Progenitor cell of endocrine pancreas (in vitro differentiated cells): ENCODE measurements at places on chromosomes 2 and 18.

GRCh38 chr2:78082555-78082954, 560.4 kb upstream of the LRRTM4 start:
- H3K27me3 ChIP-seq = no peaks in the 10 kb centered on the region
- no peaks in the 10 kb centered on the region for H3K36me3 ChIP-seq
- no peak for DNase-seq
- H3K27ac ChIP-seq = no peak overlapping the region
- H3K4me1 ChIP-seq = no peaks in the 10 kb centered on the region

DNA sequence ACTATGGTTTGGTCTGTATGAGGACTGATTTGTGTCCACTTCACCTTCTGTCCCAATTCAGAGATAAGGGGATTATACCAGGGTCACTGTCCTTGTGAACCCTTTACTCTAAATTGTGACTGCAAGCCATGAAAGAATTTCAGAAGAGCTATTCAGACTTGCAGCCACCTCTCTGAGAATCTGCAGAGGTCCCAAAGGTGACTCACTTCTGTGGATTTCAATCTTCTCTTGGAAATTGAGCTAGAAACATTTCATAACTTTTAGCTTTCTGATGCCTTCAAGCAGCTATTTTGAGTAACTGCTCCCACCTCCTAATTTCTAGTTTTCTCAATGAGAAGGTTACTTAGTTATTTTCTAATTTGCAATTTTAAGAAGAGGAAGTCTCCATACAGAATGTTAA, 1242.4 kb upstream of the ACVR2A start:
- no peak for DNase-seq
- H3K27ac ChIP-seq = no peak overlapping the region
- H3K4me3 ChIP-seq = no peak overlapping the region
- no peaks in the 10 kb centered on the region for H3K4me1 ChIP-seq

DNA sequence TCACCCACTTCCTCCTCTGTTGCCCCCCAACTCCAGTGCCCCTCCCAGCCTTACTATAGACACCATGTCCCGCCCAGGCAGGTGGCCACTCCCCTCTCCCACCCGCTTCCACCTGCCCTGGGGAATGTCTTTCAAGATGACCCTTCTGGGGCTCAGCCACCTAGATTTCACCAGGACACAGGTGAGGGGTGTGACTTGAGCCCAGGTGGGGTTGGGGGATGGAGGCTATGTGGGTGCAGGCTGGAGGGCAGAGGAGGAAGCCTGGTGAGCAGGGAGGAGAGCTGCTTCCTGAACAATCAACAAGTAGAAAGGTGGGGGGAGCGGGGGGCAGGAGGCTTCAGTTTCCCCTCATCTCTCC, 8.7 kb downstream of the ADRA2B start:
- H3K36me3 ChIP-seq = no peaks in the 10 kb centered on the region
- H3K27ac ChIP-seq = no peak overlapping the region
- no peak overlapping the region for H3K4me3 ChIP-seq
- no peak for DNase-seq
- H3K4me1 ChIP-seq = peaks cover 9% of the 10 kb centered on the region

GRCh38 chr2:74983631-74984392, 25.4 kb downstream of the POLE4 start:
- peaks cover 4% of the 10 kb centered on the region for H3K36me3 ChIP-seq
- H3K4me1 ChIP-seq = no peaks in the 10 kb centered on the region
- DNase-seq = no peak
- no peak overlapping the region for H3K4me3 ChIP-seq
- H3K27me3 ChIP-seq = no peaks in the 10 kb centered on the region

DNA sequence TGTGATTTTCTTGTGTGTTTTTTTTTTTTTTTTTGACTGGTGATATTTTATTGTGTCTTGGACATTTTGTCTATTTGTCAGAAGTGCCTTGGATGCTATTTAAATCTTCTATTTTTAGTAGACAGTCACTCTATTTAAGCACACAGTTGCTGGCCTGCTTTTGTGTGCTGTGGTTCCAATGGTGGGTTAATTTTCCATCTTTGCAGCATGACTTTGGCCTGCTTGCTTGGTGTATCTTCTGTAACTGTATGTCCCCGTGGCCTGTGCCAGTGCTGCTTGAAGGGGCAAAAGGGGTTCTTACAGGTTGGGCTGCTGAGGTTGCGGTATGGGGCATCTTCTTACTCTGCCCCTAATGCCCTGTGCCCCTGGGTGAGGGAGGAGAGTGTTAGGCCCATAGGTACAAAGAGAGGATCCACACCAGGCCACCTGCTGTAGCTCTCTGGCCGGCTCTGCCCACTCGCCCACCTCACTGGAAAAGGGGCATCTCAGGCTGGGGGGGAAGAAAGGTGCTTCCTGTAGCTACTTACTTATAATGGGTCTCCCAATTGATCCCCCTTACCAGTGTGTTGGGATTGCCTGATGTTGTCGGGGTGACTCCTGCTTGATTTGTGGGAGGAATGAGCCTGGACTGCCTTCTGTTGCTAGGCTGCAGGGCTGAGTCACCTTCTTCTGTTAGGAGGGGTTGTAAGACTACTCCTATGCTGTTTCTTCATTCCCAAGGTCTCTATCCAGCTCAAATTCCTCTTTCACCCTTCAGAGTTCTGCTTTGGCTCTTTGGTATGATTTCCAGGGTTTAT, 490.0 kb upstream of the HS6ST1 start:
- no peaks in the 10 kb centered on the region for H3K27me3 ChIP-seq
- no peak for DNase-seq
- H3K4me1 ChIP-seq = peaks cover 2% of the 10 kb centered on the region
- no peak overlapping the region for H3K27ac ChIP-seq
- H3K4me3 ChIP-seq = no peak overlapping the region

- no peaks in the 10 kb centered on the region for H3K27me3 ChIP-seq
- no peaks in the 10 kb centered on the region for H3K36me3 ChIP-seq
- no peak overlapping the region for H3K27ac ChIP-seq
- H3K4me3 ChIP-seq = no peak overlapping the region
- no peaks in the 10 kb centered on the region for H3K4me1 ChIP-seq
These were observed 393.0 kb downstream of the CDH19 start for GRCh38 chr18:66210875-66211274.

GRCh38 chr18:5937121-5937520, 41.8 kb upstream of the TMEM200C start:
- H3K4me1 ChIP-seq = no peaks in the 10 kb centered on the region
- H3K4me3 ChIP-seq = no peak overlapping the region
- H3K27ac ChIP-seq = no peak overlapping the region
- H3K36me3 ChIP-seq = no peaks in the 10 kb centered on the region

DNA sequence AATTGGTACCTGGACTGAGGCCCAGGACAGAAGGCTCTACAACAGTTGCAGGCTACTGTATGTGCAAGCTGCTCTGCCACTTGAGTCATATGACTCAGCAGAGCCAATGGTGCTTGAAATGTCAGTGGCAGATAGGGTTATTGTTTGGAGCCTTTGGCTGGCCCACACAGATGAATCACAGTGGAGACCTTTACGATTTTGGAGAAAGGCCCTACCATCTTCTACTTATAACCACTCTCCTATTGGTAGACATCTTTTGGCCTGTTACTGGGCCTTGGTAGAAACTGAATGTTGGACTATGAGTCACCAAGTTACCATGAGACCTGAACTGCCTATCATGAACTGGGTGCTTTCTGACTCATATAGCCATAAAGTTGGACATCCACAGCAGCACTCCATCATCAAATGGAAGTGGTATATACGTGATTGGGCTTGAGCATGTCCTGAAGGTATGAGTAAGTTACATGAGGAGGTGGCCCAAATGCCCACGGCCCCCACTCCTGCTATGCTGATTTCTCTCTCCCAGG, 88.9 kb upstream of the NRXN1 start:
- no peak for DNase-seq
- H3K36me3 ChIP-seq = no peaks in the 10 kb centered on the region
- H3K27me3 ChIP-seq = no peaks in the 10 kb centered on the region
- H3K27ac ChIP-seq = no peak overlapping the region
- H3K4me3 ChIP-seq = no peak overlapping the region

GRCh38 chr2:10368491-10369231, 66.0 kb downstream of the HPCAL1 start:
- no peaks in the 10 kb centered on the region for H3K36me3 ChIP-seq
- H3K27me3 ChIP-seq = no peaks in the 10 kb centered on the region
- H3K27ac ChIP-seq = peak overlapping the region; percentile 80
- H3K4me1 ChIP-seq = peaks cover 23% of the 10 kb centered on the region

DNA sequence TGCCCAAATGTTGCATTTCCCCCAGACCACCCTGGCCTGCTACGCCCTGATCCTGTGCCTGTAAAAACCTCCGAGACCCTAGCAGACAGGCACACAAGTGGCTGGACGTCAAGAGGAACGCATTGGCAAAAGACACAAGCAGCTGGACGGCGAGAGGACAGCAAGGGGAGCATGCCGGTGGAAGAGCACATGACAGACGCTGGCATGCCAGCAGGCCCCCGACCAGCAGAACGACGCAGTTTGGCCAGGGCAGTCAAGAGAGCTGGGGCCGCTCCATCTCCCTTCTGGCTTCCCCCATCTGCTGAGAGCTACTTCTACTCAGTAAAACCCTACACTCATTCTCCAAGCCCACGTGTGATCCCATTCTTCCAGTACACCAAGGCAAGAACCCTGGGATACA, 42.1 kb downstream of the SAP130 start:
- H3K27me3 ChIP-seq = no peaks in the 10 kb centered on the region
- H3K27ac ChIP-seq = no peak overlapping the region
- DNase-seq = no peak

DNA sequence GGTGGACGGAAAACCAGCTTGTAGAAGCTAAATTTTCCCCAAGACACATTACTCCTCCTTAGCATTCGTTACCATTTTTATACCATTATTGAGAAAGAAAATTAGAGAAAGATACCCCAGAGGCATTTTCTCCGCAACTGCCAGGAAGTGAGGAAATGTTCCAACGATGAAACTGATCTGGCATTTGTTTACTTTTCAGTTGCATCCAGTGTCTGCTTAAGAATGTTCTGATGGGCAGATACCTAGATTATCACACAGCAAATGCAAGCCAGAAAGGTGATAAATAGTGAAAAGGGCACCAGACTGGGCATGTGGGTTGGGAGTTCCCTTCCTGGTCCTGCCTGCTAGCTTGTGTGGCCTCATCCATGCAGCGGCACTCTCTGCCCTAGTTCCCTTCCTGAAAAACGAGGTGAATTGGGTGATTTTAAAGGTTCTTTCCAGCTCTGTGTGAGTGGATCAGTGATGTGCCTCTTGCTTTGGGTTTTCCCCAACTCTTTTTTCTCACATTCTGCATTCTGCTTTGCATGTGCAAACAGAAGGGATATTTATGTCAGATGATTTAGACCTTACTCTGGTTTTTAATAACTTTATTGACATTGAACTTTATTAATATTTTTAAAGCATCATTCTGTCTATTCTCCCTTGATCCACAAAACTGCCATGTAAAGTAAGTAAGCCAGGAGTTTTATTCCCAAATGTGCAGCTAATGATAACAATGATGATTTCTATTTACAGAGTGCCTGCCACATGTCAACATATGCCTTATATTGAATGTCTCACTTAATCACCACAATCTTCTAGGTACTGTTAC, 139.6 kb downstream of the INSIG2 start:
- peaks cover 6% of the 10 kb centered on the region for H3K4me1 ChIP-seq
- no peak for DNase-seq
- no peaks in the 10 kb centered on the region for H3K36me3 ChIP-seq
- H3K4me3 ChIP-seq = no peak overlapping the region
- peaks cover 51% of the 10 kb centered on the region for H3K27me3 ChIP-seq

- H3K4me3 ChIP-seq = no peak overlapping the region
- no peaks in the 10 kb centered on the region for H3K27me3 ChIP-seq
- DNase-seq = no peak
These were observed 53.3 kb downstream of the GULP1 start for GRCh38 chr2:188345020-188345419.

DNA sequence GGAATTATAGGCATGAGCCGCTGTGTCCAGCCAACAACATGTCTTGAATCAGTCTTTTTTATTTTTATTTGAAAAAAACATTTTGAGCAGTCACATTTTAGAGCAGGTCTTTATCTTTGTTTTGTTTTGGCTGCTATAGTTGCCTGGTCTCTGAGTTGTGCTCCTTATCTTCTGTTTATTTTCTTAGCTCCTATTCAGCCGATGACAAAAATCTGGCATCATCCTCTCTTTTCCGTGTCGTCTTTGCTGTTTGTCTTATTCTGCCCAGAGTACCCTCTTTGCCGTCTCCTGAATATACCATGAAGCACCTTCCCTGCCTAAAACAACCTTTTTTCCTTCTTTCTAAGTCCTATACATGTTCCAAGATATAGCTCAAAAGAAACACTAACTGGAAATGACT, 201.1 kb downstream of the THSD7B start:
- peaks cover 4% of the 10 kb centered on the region for H3K4me1 ChIP-seq
- H3K27me3 ChIP-seq = peaks cover 5% of the 10 kb centered on the region
- DNase-seq = no peak
- H3K4me3 ChIP-seq = no peak overlapping the region
- H3K36me3 ChIP-seq = no peaks in the 10 kb centered on the region

- no peak for DNase-seq
- no peaks in the 10 kb centered on the region for H3K36me3 ChIP-seq
- H3K4me1 ChIP-seq = peaks cover 12% of the 10 kb centered on the region
- H3K27me3 ChIP-seq = no peaks in the 10 kb centered on the region
- H3K27ac ChIP-seq = no peak overlapping the region
These were observed 482.4 kb upstream of the GCFC2 start for GRCh38 chr2:76193089-76193488.

DNA sequence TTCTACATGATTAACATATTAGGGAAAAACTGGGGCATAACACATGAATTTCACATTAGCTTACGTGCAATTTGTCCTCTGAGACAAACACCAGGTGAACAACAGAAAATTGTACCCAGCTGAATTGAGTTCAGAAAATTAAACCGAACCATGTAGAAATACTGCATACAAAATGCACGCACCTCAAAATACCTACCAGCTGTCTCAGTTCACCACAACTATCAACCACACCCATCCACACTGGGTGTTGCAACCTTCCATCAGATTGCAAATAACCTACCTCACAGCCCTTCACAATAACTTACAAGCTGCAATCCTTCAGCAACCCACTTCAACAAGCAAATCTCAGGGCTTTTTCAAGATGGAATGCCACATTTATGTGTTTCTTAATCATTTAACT, 55.9 kb downstream of the UNC50 start:
- H3K27me3 ChIP-seq = no peaks in the 10 kb centered on the region
- H3K4me1 ChIP-seq = no peaks in the 10 kb centered on the region
- no peak overlapping the region for H3K27ac ChIP-seq
- no peak overlapping the region for H3K4me3 ChIP-seq

GRCh38 chr2:187075199-187075635, 226.2 kb upstream of the ZSWIM2 start:
- H3K27ac ChIP-seq = no peak overlapping the region
- peaks cover 13% of the 10 kb centered on the region for H3K4me1 ChIP-seq
- no peaks in the 10 kb centered on the region for H3K36me3 ChIP-seq
- no peak overlapping the region for H3K4me3 ChIP-seq
- DNase-seq = no peak

DNA sequence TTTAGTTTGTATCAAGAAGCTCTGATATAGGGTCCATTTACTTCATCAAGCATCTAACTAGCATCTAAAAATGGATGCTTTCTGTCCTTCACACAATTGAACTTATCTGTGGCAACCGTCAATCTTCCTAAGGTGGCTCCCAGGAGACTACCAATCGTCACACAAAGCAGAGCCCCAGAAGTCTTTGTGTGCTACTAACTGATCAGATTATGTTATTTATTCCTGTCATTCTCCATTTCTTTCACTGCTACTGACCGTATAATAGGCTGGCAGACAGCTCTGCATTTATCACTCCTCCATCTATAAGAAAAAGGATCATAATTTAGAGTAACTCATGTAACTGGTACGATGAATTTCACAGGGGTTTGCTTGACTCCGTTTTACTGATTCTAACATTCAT, 585.0 kb upstream of the NXPH2 start:
- peaks cover 4% of the 10 kb centered on the region for H3K27me3 ChIP-seq
- H3K4me3 ChIP-seq = no peak overlapping the region
- H3K36me3 ChIP-seq = no peaks in the 10 kb centered on the region
- H3K27ac ChIP-seq = no peak overlapping the region

- H3K4me3 ChIP-seq = no peak overlapping the region
- peaks cover 62% of the 10 kb centered on the region for H3K27me3 ChIP-seq
- no peak overlapping the region for H3K27ac ChIP-seq
- no peaks in the 10 kb centered on the region for H3K4me1 ChIP-seq
These were observed 9.7 kb downstream of the NEUROD1 start for GRCh38 chr2:181670632-181671031.
